ENCODE measurements at places on chromosomes 5 and 9.
A peak's percentile ranks its signal among the peaks of the same experiment; 100 is the strongest.

DNA sequence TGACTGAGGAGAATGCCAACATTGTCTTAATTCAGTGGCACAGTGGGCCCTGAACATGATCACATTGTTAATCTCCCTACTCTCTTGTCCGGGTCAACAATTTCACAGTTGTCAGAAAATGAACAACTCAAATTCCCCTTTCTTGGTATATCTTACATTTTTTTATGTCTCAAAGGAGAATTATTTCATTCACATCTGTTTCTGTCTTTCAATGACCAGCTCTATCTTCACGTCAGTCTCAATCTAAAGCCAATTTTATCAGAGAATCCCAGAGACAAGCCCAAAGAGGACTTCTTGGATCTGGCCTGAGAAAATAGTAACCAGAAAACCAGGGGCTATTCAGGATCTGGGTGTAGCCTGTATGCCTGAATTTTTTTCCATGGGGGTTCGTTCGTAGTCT lies 477.5 kb downstream of the PDE4D start:
- DNase-seq: no peak

DNA sequence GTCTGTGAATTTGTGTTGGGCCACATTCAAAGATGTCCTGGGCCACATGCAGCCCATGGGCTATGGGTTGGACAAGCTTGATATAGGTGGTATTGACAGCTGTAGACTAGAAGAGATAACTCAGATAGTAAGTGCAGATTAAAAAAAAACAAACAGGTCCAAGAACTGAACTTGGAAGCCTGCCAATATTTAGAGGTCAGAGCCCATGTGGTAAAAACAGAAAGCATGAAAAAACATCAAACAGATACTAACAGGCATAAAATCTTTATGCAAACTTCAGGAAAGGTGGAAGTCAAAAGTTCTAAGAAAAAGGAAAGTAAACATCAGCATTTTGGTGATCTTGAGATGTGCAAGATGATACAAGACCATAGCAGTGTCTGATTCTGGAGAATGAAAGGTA lies 155.1 kb upstream of the NR4A3 start:
- DNase-seq: no peak

- DNase-seq: peak; percentile 60
These were observed 795 bp upstream of the PJA2 start for GRCh38 chr5:109410389-109411148.

DNA sequence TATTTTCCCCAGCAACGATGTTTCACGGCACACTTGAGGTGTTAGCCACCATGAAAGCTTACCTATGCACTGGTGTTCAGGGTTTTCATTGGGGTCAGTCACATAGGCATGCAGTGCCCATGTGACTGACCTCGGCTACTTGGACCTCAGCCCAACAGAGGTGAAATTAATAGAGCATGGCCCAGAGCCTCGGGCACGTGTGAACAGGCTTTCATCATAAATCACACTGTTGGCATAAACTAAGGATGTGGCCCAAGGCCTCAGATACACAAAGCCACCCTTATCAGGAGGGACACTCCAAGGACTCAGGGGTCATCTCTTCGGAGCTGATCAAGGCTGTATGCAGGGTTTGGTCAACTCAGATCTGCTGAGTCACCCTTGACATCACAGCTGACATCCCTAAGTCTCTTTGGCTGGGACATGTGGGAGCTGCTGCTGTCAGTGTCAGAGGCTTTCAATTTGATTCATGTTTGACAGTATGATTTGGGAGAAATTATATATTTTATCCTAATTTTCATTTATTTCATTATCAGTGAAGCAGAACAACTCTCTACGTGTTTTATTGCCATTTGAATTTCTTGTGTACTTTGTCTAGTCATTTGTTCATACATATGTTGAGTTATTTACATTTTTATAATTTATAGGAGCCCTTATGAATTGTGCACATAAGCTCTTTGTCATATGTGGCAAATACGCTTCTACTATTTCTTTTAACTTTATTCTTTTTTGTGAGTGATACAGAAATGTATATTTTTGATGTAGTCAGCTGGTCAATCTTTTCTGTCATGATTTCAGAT lies 59.7 kb upstream of the ANKRD33B start:
- DNase-seq: no peak

DNA sequence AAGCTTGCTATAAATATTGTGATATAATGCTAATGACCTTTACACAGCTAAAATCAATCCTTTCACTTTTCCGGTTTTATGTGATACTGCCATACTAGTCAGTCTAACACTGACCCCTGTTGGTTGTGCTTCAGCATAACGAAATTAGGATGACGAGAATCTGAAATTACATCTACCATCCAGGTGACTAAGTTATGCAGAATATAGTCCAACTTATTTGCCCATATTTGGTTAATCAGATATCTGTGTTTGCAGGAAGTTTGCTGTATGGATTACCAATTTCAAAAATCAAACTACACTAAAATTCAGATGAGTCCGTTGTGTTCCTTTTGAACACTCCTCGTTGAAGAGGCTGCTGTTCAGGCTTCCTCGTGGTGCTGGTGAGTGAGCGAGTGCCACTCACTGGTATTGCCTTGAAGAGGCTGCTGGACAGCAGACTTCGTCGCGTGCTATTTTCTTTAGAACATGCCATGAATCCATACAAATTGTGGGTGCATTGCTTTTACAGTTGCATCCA lies 32.5 kb downstream of the TENT4A start:
- DNase-seq: no peak

- no peak for DNase-seq
These were observed 167.3 kb downstream of the MUSK start for GRCh38 chr9:110835859-110836271.

- DNase-seq: no peak
These were observed 793.9 kb downstream of the SEMA5A start for GRCh38 chr5:8751971-8752370.

GRCh38 chr5:179753971-179754370 lies 21.3 kb downstream of the MAML1 start:
- no peak for DNase-seq

DNA sequence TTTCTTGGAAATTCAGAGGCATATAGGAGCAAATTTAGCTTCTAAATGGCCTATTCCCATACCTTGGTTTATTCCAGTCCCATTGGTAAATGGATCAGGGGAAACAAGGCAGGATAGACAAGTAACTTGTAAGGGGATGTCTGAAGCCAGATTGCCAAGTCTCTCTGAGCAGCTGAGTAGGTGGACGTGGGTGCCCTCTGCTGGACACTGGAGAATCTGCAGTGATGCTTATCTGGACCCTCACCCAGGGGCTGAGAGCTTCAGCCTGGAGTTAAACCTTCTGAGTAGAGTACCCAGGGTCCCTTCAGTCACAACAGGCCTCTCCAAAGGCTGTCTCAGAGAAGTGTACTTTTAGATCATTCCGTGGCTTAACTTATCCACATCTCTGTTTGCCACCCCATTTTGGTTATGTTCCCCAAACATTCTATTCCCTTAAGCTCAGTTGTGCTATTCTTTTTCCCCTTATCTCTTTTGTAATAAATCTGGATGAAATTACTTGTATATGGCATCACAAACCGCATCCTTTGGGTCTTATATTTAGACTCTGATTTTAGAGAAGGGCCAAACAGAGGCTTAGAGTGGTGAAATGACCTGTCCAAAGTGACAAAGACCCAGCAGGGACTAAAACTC lies 218.3 kb upstream of the GLRA1 start:
- peak; percentile 37 for DNase-seq

DNA sequence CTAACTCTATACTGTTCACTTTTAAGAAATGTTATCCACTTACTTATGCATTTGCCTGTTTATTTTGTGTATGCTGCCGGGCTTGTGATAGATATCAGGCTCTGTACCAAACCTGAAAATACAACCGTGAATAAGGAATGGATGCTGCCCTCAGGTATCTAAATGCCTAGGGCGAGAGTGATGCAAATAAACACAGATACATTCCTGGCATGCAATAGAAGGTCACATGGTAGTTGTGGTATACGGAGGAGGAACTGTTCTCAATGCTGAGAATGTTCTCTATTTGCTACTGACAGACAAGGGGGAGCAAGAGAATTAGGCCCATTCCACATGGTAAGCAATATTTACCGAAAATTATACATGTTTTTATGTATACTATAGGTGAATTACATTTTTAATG lies 227.8 kb downstream of the ICE1 start:
- DNase-seq: no peak

DNA sequence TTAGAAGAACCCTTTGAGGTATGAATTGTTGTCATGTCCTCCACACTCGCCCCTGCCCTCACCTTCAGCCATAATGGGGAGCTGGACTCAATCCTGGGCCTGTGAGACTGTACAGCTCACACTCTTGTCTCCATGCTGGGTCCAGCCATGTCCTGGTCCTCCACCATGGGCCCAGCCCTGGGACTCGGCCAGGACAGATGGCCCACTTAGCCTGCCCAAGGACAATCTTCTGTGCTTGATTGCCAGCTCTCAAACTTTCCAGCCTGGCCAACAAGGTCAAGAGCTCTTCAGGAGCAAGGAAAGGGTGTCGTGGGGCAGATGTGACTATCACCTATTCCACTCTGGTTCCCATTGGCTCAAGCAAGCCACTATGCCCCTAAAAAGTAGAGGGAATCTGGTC lies 90.8 kb downstream of the HRH2 start:
- DNase-seq: no peak

- DNase-seq: no peak
These were observed 14.4 kb upstream of the ZNF131 start for GRCh38 chr5:43106290-43106638.

GRCh38 chr5:148933903-148934432 lies 107.6 kb downstream of the ADRB2 start:
- DNase-seq: no peak

DNA sequence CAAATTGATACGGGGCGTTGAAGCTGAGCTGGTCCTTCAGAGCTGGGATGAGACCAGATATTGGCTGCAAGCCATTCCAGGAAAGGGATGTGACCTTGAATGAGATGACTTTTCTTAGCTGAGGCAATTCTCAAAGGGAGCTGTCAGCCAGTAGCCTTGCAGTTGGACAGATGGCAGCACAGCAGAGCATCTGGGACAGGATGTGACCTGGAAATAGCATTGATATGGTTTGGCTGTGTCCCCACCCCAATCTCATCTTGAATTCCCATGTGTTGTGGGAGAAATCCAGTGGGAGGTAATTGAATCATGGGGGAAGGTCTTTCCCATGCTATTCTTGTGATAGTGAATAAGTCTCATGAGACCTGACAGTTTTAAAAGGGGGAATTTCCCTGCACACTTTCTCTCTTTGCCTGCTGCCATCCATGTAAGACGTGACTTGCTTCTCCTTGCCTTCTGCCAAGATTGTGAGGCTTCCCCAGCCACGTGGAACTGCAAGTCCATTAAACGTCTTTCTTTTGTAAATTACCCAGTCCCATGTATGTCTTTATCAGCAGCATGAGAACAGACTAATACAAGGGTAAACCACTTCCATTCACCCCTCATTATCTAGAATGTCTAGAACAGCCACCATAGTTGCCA lies 19.8 kb upstream of the MTX3 start:
- DNase-seq: no peak

DNA sequence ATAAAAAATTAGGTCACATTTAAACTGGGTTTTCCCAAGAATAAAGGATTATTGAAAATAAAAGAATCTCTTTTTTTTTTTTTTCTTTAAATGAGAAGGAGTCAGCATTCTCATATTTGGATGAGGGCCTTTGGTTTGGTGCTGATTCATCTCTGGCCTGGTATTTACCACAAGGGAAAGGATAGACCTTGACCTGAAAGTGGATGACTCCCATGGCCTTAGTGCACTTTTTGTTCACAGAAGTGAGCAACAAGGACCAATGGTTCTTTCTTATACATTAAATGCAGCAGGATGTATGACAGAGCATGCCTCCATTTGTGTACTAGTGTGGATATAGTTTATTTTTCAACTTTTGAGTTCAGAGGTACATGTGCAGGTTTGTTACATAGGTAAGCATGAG lies 6.9 kb downstream of the YTHDC2 start:
- no peak for DNase-seq

DNA sequence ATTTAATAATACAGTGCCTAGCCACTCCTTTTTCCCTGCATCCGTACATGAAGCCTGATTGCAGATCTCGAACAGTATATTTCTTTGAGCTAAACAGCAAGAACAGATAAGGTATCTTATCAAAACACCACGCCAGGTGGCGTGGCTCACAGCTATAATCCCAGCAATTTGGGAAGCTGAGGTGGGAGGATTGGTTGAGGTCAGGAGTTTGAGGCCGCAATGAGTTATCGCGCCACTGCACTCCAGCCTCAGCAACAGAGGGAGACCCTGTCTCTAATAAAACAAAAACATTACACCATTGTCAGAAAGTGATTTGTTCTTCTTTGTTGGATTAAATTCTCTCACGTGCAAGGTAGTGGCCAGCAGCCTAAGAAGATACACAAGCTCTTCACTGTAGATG lies 291.2 kb upstream of the DMRT1 start:
- DNase-seq: no peak

DNA sequence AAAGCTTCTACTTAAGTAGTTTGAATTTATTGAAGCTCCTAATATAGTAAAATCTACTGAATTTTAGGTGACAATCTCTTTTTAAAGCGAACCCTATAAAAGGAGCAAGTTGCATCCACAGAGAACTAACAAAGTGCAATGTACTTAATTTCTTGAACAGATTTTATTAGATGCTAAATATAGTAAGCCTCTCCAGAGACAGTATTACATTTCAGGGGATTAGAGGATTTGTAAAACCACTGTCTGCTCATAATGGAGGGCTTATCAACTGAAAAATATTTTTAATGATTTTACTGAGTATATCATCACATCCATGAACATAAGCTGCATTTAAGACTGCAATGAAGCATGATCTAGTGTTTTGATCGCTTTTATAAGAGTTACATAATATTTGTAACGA lies 230.0 kb upstream of the EFNA5 start:
- DNase-seq: no peak

- DNase-seq: no peak
These were observed 226.4 kb downstream of the ADAMTS6 start for GRCh38 chr5:65255294-65255693.

DNA sequence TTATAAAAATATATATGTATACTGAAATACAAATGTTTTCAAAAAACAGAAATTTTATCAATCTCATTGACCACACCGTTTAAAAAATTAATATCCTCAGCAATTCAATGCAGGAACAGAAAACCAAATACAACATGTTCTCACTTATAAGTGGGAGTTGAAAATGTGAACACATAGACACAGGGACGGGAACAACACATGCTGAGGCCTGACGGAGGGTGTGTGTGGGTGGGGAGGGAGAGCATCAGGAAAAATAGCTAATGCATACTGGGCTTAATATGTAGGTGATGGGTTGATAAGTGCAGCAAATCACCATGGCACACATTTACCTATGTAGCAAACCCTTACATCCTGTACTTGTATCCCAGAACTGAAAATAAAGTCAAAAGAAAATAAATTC lies 409.5 kb downstream of the MLLT3 start:
- no peak for DNase-seq

GRCh38 chr5:169160405-169160901 lies 140.5 kb downstream of the SLIT3 start:
- DNase-seq: no peak

GRCh38 chr5:115806986-115807653 lies 9.3 kb downstream of the CDO1 start:
- no peak for DNase-seq

- no peak for DNase-seq
These were observed 111.4 kb downstream of the C9orf50 start for GRCh38 chr9:129509533-129509928.

- DNase-seq: no peak
These were observed 19.0 kb upstream of the SMARCA2 start for GRCh38 chr9:1996156-1996555.

Measured in amygdala (tissue), 56 donors.